Stimulated activated naive CD8-positive, alpha-beta T cell treated with anti-CD3 and anti-CD28 coated beads, Interleukin-15, amount 100 ng/mL, for 72 hours (primary cell): ENCODE measurements at places on chromosomes 13 and 19.

DNA sequence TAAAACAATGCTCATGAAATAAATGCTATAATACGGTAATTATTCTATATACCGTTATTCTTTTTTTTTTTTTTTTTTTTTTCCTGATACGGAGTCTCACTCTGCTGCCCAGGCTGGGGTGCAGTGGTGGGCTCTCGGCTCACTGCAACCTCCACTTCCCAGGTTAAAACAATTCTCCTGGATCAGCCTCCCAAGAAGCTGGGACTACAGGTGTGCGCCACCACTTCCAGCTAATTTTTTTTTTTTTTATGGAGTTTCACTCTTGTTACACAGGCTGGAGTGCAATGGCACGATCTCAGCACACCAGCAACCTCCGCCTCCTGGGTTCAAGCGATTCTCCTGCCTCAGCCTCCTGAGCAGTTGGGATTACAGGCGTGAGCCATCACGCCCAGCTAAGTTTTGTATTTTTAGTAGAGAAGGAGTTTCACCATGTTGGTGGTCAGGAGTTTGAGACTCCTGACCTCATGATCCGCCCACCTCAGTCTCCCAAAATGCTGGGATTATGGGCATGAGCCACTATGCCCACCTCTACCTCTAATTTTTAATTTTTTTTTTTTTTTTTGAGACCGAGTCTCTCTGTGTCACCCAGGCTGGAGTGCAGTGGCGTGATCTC is 6.9 kb downstream of the PPP1R15A start:
- DNase-seq: no peak

DNA sequence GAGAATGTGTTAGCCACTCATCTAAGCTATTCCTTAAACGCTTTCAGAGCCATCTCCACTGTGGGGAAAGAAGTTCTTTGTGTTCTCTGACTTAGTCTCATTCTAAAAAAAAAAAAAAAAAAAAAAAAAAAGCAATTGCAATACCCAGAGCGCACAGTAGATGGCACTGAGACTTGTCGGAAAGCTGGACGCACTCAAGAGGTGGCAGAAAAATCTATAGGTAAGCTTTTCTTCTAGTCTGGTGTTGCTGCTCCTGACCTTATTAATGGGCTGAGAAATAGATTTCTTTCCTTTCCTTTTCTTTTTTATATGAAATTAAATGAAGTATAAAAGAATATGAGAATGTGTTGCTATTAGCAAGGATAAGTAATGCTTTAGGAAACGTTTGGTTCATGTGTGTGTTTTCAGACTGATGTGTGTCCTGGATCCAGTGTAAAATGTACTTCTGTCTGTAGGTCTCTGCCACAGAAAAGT is 4.7 kb upstream of the GJB2 start:
- DNase-seq: peak; percentile 14

DNA sequence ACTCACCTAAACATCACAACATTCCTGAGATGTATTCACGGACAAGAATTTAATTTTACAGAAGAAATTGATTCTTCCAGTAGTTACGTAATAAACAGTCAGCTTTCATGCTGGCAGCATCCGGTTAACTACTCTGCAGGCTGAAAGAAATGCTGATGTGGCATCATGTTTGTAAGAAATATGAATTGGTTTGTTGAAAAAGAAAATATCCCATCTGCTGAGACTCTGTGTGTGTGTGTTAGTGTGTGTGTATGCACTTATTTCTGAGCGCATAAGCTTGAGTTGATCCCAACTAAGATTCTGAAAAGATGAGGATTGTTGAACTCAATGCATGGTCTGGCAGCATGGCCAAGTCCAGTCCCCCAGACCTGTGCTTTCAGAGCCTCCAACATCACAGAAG is 74.3 kb upstream of the FAM216B start:
- DNase-seq: no peak

DNA sequence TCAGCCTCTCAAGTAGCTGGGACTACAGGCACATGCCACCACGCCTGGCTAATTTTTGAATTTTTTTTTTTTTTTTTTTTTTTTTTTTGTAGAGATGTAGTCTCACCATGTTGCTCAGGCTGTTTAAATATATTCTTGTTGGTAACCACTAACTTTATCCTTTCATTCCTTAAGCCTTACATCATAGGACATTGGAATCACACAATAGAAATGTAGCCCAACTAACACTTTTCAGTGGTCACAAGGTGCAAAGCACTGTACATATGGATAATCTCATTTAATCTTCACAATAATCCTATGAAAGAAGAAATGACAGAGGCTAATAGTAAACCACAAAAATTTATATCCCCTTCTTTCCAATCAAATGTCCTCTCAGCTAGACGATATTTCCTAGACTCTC is 417.8 kb upstream of the DACH1 start:
- DNase-seq: no peak

GRCh38 chr19:2732157-2732725 is 7.6 kb downstream of the SLC39A3 start:
- no peak for DNase-seq

DNA sequence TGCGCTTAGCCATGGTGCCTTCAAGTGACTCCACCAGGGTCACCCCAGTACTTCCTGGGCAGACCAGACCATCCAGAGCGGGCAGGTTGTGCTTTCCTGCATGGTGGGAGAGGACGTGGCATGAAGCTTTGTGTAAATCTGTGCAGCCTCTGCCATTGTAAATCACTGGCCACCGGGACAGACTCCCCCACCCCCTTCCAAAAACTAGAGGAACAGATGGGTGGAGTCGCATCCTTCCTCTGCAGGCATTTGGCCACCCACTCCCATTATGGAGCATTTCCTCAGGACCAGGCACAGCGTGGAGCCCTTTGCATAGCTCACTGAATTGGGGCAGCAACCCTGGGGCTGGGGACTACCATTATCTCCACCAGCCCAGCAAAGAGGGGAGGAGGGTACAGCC is 8.2 kb downstream of the BCKDHA start:
- no peak for DNase-seq

DNA sequence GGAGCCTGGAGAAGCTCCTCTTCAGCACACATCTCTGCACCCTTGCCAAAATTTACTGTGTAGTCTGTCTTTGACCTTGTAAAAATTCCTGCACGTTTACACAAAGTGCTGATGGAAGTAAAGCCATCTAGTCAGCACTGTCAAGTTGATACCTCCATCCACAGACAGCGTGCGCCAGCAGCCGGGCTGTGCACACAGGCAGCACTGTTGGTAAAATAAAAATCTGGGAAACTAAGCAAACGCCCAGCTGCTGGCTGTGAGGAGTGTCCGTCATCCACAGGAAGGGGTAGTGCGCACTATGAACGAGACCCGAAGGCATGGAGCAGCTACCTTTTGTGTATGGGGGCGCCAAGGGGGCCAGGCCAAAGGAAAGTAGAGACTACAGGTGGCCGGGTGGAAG is 17.4 kb upstream of the SIGLEC11 start:
- DNase-seq: no peak

GRCh38 chr13:64066711-64067110 is 2651.1 kb upstream of the PCDH20 start:
- DNase-seq: no peak

GRCh38 chr13:74205313-74205690 is 71.1 kb upstream of the KLF12 start:
- DNase-seq: no peak

DNA sequence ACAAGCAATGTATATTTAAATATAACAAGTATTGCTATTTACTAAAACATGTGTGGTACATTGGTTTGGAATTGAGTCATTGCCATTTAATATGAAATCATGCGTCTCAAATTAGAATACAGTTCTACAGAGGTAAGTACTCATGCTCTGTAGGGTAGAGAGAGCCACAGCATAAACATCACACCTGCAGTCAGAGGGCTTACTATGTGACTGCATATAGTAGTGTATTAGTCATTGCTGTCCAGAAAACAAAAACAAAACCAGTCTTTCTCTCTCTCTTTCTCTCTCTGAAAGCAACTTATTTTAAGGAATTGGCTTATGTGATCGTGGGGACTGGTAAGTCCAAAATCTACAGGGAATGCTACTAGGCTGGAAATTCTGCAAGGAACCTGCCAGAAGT is 370.3 kb downstream of the GPC5 start:
- DNase-seq: no peak

DNA sequence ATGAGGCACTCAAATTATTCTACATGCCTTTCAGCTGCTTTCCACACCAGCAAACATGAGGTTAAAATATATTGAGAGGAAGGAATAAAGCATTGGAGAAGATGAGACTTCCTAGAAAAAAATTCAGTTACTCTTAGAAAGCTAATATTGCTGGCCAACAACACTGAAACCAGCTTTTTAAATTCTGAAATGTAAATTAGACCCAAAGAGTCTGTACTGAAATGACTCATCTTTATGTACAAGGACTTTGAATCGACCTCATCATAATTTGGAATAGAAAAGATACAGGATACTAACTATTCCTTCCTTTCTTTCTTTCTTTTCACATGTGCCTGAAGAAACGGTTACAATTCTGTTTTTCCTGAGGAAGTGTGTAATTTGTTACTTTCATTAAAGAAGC is 6.5 kb upstream of the HSPH1 start:
- DNase-seq: no peak

GRCh38 chr13:101931186-101931585 is 470.7 kb downstream of the FGF14 start:
- DNase-seq: no peak

GRCh38 chr19:18601875-18602274 is 4.7 kb downstream of the CRLF1 start:
- no peak for DNase-seq

DNA sequence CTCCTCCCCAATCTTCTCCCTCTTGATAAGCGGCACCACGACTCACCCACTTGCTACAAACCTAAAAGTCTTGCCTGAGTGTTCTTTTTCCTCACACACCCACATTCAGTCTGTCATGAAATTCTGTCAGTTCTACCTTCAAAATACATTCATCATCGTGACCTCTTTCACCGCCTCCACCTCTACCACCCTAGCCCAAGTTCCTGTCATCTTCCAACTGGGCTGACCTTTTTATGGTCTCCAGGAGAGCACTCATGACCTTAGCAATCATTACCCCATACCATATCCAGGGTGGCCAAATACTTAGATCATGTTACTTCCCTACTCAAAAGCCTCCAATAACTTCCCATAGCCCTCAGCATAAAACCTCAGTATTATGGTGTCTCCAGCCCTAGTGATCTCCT is 110.4 kb upstream of the TSC22D1 start:
- no peak for DNase-seq

- DNase-seq: no peak
Observed at GRCh38 chr19:55460670-55461258, 678 bp downstream of the ISOC2 start.

- peak; percentile 85 for DNase-seq
Observed at GRCh38 chr19:13172346-13173138, 22.3 kb downstream of the IER2 start.

DNA sequence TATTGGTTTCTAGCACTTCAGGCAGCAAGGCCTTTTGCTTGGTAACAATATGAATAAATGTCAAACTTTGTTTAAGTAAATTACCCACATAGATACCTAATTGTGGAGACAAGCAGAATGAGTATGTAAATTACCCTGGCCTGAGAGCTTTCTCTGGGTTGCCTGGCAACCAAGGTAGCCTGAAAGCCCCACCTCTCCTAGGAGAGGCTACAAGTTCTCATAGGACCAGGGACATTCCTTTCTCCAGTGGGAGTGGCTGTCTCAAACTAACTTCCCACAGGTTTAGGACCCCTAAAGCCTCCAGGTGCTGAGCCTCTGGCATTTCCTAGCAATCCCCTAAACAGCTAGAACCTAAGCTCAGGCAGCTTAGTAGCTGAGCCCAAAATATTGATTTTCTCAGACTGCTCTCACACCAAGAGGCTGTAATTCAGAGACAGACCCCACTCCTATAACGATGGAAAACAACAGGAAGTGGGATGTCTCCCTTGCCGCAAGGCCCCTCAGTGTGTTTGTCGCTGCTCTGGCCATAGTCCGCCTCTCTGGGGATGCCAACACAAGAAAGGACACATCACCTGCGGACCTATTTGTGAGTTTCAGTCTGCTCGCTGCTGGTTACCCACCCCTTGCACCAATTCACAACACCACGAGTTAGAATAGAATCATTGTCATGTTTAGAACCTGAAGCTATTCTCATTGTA is 207.3 kb downstream of the DLEU7 start:
- no peak for DNase-seq

DNA sequence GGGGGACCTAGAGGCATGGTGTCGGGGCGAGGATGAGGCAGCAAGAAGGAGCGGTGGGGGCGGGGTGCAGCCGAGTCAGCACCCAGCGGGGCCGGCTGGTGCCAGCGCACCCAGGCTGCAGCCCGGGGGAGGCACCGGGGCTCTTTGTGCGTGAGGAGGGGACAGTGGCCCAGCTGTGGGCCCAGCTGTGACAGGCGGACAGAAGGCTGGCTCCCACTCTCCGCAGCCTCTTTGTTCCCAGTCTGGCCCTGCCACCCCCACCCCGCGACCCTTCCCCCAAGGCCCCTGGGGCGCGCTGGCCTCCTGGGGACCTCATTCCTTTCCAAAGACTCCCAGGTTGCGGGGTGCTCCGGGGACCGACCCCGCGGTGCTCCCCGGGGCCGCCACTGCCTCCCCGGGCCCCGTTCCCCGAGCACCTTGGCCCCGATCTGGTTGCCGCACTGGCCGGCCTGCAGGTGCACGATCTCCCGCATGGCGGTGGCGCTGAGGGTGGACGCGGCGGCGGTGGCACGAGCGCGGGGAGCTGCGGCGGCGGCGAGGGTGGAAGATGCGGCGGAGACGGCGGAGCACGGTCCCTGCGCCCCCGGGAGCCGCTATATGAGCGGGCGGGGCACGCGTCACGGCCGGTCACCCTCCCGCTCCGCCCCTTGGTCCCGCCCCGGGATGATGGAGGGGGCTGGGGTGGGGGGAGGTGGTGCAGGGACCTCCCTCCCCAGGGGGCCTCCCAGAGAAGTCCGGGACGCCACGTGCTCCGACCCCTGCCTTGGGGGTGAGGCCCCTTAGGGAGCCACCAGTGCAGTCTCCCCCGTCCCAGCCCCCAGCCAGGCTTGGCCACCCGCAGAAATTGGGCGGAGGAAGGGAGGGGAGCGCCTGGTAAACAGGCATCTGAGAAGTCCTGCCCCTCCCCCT is at the start of gene TUBB4A:
TUBB4A (minus strand) TSS at position 570 of the 909 bp plus-strand sequence; CDS start at position 473, 97 bp downstream.
- peak; percentile 39 for DNase-seq

DNA sequence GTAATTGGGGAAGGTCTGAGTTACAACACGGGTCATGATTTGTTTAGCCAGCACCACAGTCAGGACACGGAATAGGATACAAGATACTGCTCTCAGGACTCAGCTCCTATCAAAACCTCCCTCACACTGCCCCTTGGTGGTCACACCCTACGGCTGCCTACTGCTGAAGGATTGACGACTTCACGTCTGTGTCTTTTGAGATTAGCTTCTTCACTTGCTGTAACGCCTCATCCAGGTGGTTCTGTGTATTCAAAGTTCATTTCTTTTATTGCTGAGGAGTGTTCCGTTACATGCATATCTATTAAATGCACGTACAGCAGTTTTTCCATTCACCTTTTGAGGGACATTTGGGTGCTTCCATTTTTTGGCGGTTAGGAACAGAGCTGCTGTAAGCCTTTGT is 46.3 kb downstream of the URI1 start:
- DNase-seq: no peak

GRCh38 chr13:106533101-106533942 is 2.1 kb downstream of the EFNB2 start:
- peak; percentile 21 for DNase-seq

- DNase-seq: no peak
Observed at GRCh38 chr19:10921910-10922637, 6.4 kb downstream of the YIPF2 start.

GRCh38 chr13:99666146-99666805 is 165.0 kb downstream of the TM9SF2 start:
- no peak for DNase-seq

GRCh38 chr19:16373532-16373931 is 48.9 kb downstream of the KLF2 start:
- no peak for DNase-seq
